Omental fat pad (tissue), 4 donors: ENCODE measurements at places on chromosomes 5 and 9. TPM values are rescaled to one million over a fixed set of nuclear protein-coding genes. Genes with fewer than 3 reads are reported as not detected.

Gene TMEM252
- not detected for total RNA-seq

Gene ANKRD18A
- 0.13 TPM for total RNA-seq

Gene FIBCD1
- not detected for total RNA-seq

Gene GNPDA1
- total RNA-seq: 37.0 TPM

Gene PLCXD3
- 4.9 TPM for total RNA-seq

Gene OTULINL
- total RNA-seq: 7.8 TPM

Gene CRHBP
- 4.3 TPM for total RNA-seq

Gene C9orf43
- 0.44 TPM for total RNA-seq

Gene NUTM2F
- total RNA-seq: not detected

Gene SYK
- 12.4 TPM for total RNA-seq

Gene RFK
- total RNA-seq: 19.6 TPM

Gene IL4
- not detected for total RNA-seq

Gene FBLL1
- not detected for total RNA-seq

Gene EPB41L4A
- 23.3 TPM for total RNA-seq

Gene TJP2
- 114 TPM for total RNA-seq

Gene LCN9
- not detected for total RNA-seq

Gene SPINK1
- not detected for total RNA-seq

Gene ADGRD2
- not detected for total RNA-seq

Gene MOB3B
- total RNA-seq: 7.9 TPM

Gene TTC1
- 27.9 TPM for total RNA-seq

Gene TMEM141
- 67.5 TPM for total RNA-seq

Gene CXXC5
- total RNA-seq: 27.3 TPM

Gene NUTM2G
- not detected for total RNA-seq

Gene GABRA1
- not detected for total RNA-seq

Gene STPG3
- total RNA-seq: not detected

Gene CNTNAP3
- 7.7 TPM for total RNA-seq

Gene CORO2A
- 0.56 TPM for total RNA-seq

Gene RXFP3
- total RNA-seq: not detected

Gene TAF11L12
- not detected for total RNA-seq

Gene FGF1
- total RNA-seq: 43.1 TPM

Gene TMEM171
- total RNA-seq: not detected

Gene HAND1
- not detected for total RNA-seq

Gene ENDOG
- 20.3 TPM for total RNA-seq

Gene RPL7A
- 1,961 TPM for total RNA-seq

Gene DAB2IP
- total RNA-seq: 45.4 TPM

Gene KIF20A
- total RNA-seq: 0.37 TPM

Gene TXNDC8
- not detected for total RNA-seq

Gene TIMD4
- 0.96 TPM for total RNA-seq

Gene FREM1
- total RNA-seq: 1.7 TPM

Gene LCN12
- not detected for total RNA-seq

Gene DOCK8
- total RNA-seq: 33.3 TPM

Gene PLK2
- 126 TPM for total RNA-seq

Gene NXNL2
- total RNA-seq: not detected

Gene TMOD1
- total RNA-seq: 33.8 TPM

Gene ITK
- 5.3 TPM for total RNA-seq

Gene IFNK
- not detected for total RNA-seq

Gene CARD6
- total RNA-seq: 20.4 TPM

Gene RNF224
- not detected for total RNA-seq

Gene SV2C
- 0.36 TPM for total RNA-seq

Gene EMB
- total RNA-seq: 66.1 TPM

Gene PCDHGA4
- 9.0 TPM for total RNA-seq

Gene LIX1
- not detected for total RNA-seq

Gene FAM120AOS
- 48.4 TPM for total RNA-seq

Gene PIP5K1B
- 3.1 TPM for total RNA-seq

Gene FOXD1
- total RNA-seq: not detected

Gene S1PR3
- 19.0 TPM for total RNA-seq

Gene SLC6A18
- not detected for total RNA-seq

Gene PLEKHG4B
- not detected for total RNA-seq
